ENCODE measurements at places on chromosomes 6 and 20. TPM values are rescaled to one million over a fixed set of nuclear protein-coding genes. Genes with fewer than 3 reads are reported as not detected.

The GPX5 gene
- not detected for total RNA-seq

The OPRL1 gene
- 5.4 TPM for total RNA-seq

DNA sequence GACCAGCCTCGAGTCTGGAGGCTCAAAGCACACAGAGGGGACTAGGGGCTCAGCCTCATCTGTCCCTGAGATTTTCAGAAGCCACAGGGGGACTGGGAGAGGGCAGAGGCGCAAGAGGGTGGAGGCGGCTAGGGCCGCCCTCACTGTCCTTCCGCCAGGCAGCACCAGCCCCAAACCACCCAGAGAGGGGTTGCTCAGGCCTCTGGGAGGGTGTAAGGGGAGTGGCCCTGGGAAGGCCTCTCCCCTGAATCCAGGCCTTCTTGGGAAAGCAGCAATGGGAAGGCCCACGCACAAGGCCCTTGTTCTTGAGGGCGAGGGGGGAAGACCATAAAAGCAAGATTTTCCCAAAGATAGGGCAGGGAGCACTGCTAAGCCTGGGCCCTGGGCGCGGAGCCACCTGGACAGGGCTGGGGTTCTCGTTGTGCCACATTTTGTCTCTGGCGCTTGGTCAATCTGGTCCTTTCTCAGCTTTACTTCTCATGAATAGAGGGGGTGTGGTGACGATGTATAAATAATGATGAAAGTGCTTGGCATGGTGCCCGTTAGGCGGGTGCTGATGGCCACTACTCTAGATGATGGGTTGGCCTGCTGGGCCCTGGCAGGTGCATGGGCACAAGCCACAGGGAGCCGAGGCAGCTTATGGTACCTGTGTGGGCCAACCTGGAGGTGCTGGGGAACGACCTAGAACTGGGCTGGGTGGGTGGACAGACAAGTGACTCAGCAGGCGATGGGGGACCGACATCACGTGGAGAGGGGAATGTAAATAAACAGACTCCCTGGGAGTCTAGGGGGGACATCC lies 4.8 kb downstream of the SAMD10 start:
- DNase-seq, result no peak

- peak; percentile 23 for DNase-seq
These were observed 2.5 kb downstream of the SCRT2 start for GRCh38 chr20:672963-673602.

- peak; percentile 34 for DNase-seq
These were observed 65.2 kb downstream of the CDC5L start for GRCh38 chr6:44452725-44453124.

The STX16 gene
- 53.5 TPM for total RNA-seq

The PHACTR1 gene
- 4.1 TPM for total RNA-seq

DNA sequence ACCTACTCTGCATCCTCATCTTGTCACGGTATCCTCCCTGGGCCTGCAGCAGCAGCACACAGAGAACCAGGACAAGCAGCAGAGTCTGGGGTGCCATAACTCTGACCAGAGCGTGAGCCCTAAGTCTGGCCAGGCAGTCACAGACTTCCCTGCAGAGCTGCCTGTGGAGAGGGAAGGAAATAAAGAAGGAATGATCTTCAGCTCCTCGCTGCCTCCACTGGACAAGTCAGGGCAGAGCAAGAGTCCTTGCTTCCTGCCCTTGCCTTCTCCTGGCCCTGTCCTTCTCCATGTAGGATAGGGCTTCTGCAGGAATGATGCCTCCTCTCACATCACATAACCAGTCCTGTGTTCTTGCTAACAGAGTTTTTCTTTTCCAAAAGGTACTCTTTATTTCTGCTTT lies 15.9 kb upstream of the WFDC11 start:
- no peak for DNase-seq

The PRR18 gene
- not detected for total RNA-seq

- DNase-seq, result peak; percentile 42
These were observed 1.5 kb downstream of the HTR1B start for GRCh38 chr6:77461796-77462195.

DNA sequence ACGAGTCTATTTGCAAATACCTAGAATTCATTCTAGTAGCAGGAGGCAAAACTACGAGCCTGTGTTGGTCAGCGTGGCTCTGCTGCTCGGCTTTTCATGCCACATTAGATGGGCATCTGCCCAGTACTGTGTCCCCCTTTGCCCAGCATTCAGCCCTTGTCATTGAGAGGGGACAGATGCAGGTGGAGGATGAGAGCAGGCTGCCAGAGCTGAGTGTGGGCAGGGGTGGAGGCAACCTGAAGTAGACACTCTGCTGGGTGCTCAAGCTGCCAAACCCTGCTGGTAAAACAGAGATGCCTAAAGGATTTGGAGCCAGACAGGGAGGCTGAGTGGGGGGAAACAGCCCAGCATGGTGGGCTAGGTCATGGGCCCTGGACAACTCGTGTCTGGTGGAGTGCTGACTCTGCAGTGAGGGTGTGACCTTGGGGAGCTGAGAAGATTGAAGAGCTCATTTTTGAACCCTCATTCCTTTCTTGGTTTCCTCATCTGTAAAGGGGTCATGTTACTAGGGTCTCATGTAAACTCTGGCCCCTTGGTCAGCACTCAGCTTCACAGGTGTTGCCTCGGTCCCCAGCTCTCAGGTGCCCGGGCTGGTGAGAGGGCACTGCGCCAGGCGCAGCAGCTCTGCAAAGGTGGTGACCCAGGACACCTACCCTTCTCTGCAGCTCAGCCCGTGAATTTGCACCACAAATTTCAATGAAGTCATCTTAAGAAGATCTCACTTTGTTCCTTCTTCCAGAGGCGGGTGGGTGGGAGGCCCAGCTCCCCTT lies 64.2 kb upstream of the BHLHE23 start:
- no peak for DNase-seq

DNA sequence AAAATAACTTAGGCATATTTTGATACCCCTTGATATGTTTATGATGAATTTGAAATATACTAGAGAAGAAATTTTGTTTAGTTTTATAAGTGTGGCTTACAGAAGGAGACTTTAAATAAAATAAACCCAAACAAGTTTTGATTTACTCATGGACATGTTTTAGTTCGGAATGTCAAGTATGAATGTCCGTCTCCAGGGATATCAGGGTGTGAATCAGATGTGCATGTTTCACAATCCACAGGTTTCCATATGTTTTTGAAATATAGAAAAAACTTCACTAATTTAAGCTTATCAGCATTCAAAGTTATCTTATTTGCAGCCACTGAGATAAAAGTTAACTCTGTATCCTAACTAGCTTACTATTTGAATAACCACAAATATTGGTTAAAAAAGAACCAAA lies 51.5 kb downstream of the PLCB1 start:
- DNase-seq, result no peak

GRCh38 chr6:121158438-121158837 lies 175.8 kb downstream of the TBC1D32 start:
- no peak for DNase-seq

The BPIFA2 gene
- total RNA-seq, result not detected

The ZBTB12 gene
- 4.9 TPM for total RNA-seq

GRCh38 chr20:48538058-48538825 lies 289.6 kb downstream of the PREX1 start:
- peak; percentile 32 for DNase-seq

GRCh38 chr6:42269974-42270510 lies 52.4 kb upstream of the MRPS10 start:
- no peak for DNase-seq

GRCh38 chr6:410555-411395 lies 19.2 kb downstream of the IRF4 start:
- DNase-seq, result no peak

DNA sequence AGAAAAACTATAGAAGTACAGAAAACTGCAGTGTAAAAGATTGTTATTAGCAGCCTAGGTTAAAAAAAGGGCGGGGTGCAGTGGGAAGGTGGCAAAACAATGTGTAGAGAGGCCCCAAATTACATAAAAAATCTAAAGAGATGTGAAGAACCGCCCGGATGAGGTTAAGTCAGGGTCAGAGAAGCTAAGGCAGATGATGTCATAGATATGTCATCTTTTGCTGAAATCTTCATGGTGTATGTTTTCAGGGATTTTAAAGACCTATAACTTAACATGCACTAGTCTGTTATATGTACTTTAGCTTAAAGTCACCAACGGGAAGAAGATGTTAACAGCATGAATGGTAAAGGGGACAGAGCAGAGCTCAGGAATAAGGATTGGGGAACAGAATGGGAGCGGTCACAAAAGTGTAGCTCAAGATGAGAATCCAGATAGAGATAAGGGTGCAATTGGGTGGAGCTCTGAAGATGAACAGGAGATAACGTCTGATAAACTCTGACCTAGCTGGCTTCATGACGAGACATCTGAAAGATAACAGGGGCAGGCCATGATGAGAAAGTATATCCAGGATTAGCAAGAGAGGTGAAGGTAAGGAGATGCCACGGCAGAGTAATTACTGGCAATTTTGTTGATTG lies 83.4 kb downstream of the TFAP2A start:
- no peak for DNase-seq

DNA sequence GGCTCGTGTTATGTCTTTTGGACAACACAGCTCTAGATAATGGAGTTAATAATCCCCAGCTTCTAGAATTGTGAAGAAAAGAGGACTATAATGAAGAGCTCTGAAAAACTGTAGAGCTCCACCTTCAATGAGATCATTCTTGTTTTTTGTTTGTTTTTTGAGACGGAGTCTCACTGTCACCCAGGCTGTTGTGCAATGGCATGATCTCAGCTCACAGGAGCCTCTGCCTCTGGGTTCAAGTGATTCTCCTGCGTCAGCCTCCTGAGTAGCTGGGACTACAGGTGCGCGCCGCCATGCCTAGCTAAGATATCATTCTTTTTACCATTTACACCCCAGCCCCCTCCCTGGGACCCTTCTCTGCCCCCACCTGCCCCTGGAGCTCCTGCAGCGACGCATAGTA lies 36.6 kb downstream of the ERGIC3 start:
- DNase-seq, result no peak

- no peak for DNase-seq
These were observed 67.8 kb upstream of the EDN3 start for GRCh38 chr20:59232618-59233017.

GRCh38 chr6:130407032-130407431 lies 41.2 kb downstream of the TMEM200A start:
- no peak for DNase-seq

DNA sequence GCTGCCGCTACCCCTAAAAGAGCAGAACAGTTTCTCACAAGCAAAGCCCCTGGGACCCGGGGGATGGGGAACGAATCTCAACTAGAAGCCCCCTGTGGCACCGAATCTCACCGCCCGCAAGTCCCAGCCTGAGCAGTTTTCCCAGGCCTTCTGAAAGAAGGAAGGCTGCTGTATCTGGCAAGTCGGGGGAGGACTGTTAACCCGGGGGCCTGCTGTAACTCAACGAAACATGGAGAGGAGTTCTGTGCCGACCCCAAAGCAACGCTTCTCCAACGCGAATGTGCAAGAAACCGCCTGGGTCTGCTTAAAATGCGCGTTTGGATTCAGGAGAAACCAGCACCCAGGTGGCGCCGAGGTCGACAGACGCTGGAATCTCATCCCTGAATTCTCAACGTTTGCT lies 34.2 kb downstream of the DLL1 start:
- no peak for DNase-seq

Measured in dermis blood vessel endothelial cell (primary cell).